Stimulated activated CD8-positive, alpha-beta memory T cell treated with anti-CD3 and anti-CD28 coated beads, Interleukin-4, amount 100 ng/mL, for 1 hour (primary cell): ENCODE measurements at places on chromosomes 6 and 20.

DNA sequence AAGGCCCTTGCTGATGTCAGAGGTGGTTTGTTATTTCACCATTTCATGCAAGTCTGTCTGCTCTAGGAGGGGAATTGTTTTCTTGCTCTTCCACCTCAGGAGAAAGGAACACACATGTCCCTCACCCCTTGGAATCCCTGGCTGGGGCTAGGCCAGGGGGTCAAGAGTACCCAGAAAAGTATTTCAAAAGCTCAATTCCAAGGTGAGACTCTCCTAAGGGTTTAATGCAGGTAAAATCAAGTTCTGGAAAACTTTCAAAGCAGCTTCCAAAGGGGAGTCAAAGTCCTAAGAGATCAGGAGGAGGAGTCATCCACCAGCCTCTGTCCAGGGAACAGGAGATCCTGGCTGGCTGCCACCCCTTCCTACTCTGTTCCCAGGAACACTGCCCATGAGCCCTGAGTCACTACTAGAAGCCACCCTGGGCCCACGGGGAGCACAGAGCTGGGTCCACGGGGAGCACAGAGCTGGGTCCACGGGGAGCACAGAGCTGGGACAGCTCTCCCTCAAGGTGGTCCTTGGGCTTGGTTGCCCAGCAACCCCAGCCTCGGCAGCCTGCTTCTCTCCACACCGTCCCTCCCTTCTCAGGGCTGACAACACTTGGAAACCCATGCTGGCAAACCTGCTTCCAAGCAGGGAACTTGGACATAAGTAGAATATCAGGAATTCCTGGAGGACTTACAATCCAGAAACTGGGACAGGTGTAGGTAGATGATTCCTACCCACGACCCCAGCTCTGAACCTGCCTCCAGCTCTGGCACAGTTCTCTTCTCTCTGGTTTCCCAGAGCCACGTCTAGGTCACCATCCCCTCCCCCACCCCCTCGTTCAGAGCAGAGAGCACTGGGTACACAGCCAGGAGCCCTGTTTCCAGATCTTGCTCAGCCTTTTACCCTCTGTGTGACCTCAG, 35.3 kb upstream of the CDKN1A start:
- no peak for DNase-seq

DNA sequence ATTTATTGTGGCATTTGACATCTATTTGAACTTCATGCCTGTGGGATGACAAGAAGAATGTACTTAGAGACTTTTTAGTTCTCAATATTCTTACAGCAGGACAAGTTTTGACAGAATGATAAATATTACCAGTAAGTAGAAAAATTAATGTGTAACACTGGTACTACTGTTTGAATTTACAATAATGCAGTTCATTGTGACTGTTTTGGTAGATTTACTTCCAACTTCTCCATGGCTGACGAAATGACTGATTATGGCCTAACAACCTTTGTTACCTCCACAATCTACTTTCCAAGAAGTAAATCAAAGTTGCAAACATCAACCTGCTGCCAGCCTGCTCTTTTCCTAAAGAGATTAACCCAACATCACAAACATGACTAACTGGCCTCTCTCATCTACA, 38.5 kb downstream of the PAK5 start:
- DNase-seq, result no peak

DNA sequence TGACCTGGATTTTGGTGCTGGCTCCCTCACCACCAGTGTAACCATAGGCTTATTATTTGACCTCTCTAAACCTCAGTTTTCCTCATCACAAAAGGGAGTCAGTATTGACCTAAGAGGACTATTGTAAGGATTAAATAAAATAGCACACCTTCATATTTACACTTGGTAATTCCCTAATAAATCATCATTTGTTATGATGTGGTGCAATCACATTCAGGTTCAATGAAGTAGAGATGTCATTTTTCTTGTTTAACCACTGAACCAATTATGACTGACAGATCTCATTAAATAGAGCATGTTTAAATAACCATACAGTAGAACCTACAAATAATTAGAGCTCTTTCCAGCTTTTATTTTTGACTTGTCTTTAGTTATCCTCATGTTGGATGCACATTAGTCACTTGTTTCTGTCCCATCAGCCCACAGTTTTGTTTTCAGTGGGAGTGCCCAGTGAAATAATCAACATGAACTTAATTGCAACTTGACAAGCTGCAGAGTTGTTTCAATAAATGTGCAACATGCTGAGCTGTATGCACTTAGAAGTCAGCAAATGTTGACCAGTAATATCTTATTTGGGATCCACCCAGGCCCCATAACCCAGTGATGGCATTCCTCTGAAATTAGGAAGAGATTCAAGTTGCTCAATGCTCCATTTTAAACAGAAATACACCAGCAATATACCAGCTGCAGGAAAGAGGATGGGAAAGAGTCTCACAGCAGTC, 451.7 kb upstream of the MARCKS start:
- DNase-seq, result no peak

- no peak for DNase-seq
Observed at GRCh38 chr6:56345376-56345995, 98.1 kb upstream of the COL21A1 start.

DNA sequence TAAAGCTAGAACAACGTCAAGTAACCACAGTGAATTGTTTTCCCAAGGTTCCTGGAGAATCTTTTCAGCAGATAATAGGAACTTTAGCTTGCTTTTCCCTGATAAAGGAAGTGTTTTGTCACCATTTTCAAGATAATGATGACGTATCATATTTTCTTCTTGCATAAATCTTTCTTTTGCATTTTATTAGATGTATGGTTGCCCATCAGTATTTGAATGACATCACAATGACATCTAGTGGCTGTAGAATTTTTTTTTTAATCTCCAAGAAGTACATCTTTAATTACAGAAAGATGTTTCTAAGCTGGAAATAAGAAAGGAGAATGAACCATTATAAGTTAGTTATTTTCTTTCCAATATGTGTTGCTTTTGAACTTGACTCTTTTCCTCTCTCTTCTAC, 83.0 kb downstream of the CENPW start:
- DNase-seq, result no peak

DNA sequence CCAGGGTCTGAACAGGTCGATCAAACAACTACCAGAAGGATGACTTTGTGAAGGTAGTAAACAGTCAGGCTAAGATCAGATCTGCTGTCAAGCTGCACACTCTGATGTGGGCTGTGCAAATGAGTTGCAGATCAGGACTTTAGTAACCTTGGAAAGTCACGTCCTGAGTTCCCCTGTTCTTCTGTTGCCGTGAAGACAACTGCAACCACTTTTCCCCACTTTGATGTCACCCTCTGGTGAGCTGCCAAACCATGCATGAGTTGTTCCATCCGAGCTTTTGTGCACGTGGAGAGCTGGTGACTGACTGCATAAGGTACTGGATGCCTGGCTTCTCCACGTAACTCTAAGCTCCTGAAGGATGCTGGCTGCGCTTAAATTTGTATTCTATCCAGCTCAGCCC, 111.0 kb downstream of the CD83 start:
- no peak for DNase-seq

DNA sequence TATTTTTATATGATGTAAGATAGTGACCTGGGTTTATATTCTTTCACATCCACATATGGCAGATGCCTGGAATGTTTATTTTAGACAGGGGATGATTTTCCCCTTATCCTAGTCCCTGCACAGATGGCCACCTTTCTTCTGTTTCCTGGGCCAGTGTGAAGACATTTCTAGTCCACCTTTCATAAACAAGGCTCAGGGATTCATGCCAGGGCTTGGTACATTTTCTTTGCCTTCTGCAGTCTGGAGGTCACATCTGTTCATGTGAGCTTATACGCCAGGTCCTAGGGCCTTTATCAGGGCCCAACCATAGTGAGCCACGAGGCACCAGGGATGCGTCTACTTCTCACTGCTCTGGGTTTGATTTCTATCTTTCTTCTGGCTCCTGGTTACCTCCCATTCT, 38.0 kb upstream of the ERVFRD-1 start:
- DNase-seq, result no peak

GRCh38 chr6:29628419-29629281, 4.3 kb downstream of the GABBR1 start:
- DNase-seq, result peak; percentile 25

GRCh38 chr6:56526860-56527544, 115.7 kb downstream of the DST start:
- DNase-seq, result no peak

DNA sequence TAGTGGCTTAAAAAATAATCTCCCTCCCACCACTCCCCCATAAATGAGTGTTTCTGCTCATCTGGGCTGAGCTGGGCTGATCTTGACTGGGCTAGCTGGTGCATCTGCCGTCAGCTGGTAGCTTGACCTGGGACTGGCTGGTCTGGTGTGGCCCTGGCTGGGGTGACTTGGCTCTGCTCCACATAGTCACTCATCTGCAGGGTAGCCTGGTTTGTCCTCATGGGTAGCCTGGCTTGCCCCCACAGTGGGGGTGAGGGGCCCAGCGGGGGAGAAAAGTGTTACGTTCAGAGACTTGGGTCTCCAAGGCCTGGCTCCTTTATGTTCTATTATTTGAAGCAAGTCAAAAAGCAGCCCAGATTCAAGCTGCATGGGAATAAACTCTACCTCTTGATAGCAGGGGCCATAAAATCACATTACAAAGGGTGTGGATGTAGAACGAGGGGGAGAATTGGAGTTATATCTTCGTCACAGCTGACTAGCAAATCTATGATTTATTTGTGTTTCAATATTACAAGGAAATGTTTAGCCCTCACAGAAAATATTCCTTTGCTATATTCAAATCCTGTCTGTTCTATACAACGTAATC, 32.9 kb downstream of the EDN3 start:
- DNase-seq, result no peak

DNA sequence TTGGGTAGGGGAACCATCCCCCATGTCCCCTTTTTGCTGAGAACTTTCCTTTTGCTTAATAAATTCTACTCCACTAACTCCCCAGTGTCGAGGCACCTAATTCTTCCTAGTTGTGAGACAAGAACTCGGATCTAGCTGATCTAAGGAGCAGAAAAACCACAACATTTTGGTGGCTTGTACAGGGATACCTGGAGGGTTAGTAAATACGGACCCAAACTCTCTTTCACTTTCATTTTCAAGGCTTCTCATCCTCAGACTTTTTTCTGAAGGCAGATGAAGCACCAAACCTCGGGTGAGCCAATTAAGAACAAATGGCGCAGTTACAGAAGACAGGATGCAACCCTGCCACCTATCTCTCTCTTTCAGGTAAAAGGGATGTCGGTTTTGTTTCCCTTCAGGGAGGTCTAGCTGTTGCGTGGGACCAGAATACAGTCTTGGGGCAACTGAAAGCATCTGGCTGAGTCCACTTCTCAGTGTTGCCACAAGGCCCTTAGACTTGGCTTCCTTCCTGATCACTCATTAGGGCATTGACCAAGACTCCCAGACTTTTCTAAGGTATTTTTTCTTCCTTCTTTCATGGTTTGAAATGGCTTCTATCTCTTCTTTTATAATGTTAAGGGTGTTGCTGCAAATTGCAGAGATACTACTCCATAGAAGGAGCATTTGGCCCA, 11.1 kb upstream of the HTR1B start:
- DNase-seq, result no peak

DNA sequence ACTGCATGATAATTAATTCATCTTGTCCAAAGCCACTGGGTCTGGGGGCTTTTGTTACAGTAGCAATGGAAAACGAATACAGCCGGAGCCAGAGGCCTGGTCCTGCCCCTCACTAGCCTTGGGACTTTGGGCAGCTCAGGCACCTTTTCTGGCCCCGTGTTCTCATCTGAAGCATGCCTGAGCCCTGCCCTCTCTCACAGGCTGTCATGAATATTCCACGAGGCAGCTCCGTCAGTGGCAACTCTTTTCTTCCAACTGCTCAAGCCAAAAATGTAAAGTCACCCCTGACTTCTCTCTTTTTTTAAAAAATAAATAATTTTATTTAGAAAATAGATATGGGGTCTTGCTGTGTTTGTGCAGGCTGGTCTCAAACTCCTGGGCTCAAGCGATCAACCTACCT, 5.3 kb downstream of the BNIP5 start:
- DNase-seq, result no peak

DNA sequence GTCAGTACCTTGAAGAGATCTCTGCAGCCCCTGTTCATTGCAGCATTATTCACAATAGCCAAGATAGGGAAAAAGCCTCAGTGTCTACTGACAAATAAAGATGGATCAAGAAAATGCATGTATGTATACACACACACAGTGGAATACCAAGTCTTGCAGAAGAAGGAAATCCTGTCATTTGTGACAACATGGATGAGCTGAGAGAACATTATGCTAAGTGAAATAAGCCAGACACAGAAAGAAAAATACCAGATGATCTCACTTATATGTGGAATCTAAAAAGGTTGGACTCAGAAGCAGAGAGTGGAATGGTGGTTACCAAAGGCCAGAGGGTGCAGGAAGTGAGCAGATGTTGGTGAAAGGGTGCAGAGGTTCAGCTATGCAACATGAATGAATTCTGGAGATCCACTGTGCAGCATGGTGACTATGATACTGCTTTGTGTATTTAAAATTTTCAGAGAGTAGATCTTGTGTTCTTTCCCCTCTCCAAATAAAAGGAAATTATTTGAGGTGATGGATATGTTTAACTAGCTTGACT, 11.0 kb upstream of the SLC22A1 start:
- no peak for DNase-seq

GRCh38 chr20:44051661-44052000, 135.4 kb downstream of the JPH2 start:
- DNase-seq, result no peak

DNA sequence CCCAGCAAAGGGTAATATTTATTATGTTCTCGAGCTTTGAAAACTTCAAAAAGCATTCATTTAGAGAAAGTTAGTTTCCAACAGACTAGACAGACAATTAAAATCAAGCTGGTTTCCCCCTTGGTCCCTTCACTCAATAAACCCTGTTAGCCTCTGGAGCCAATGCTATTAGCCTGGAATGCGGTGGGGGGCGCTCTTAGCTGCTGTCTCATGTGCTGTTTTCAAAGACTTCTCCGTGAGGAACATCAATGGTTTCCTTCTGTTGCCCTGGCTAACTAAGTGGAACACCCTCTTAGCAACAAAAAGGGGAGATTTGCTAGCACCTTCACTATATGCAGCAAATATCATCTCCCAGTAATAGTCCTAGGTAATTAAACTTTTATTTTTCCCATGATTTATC, 86.4 kb downstream of the LY86 start:
- DNase-seq, result no peak
